ENCODE measurements at places on chromosomes 11 and 22.

GRCh38 chr11:130164221-130164570, 4.6 kb downstream of the ST14 start:
- DNase-seq, result no peak

- no peak for DNase-seq
Observed at GRCh38 chr22:48494968-48495750, 1332.5 kb downstream of the BRD1 start.

- no peak for DNase-seq
Observed at GRCh38 chr11:64556044-64556720, 34.8 kb upstream of the SLC22A12 start.

DNA sequence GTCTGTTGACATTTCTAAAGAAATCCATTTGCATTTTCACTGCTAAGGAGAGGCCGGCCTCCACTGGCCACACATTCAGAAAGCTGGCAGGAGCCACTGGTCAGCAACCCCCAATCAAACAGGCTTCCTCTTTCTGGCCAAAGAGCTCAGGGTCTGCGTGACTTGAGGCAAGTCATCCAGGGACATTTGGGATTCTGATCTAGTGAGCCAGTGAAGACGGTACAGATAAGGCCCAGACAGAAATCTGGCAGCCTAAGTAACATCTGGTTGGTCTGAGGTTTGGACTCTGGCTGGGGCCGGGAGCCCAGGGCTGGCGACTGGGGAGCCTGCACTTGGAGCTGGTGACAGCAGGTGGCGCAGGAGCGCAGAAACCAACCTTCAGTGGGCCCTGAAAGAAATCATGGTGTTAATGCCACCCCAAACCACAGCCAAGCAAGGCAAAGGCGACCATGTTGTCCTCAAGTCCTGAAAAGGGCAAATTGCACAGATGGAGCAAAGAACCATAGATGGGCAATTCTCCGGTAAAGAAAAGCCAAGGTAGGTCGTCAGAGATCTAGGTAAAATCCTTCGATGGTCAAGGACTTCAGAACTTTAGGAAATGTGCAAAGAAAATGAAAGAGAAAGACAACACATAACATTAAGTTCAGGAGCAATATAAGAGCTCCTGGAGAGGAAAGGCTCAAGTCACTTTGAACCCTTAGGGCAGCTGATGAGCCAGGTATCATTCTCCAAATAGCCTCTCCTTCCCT, 99.4 kb upstream of the BLID start:
- DNase-seq, result peak; percentile 35

DNA sequence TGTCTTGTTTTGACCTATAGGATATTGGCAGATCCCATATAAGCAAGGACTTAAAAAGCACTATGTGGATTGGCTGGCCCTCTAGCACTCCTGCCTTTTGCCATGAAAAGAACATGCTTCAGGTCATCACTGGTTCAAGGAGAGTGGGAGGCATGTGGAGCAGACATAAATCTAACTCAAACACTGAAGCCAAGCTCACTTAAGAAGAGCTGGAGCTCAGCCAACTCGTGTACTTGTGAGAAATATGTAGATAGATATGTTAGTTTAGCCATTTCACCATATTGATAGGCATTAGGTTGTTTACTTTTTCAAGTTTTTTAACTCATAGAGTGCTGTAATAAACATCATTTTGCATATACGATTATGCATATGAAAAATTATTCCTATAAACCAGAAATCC, 19.9 kb upstream of the BBOX1 start:
- no peak for DNase-seq

DNA sequence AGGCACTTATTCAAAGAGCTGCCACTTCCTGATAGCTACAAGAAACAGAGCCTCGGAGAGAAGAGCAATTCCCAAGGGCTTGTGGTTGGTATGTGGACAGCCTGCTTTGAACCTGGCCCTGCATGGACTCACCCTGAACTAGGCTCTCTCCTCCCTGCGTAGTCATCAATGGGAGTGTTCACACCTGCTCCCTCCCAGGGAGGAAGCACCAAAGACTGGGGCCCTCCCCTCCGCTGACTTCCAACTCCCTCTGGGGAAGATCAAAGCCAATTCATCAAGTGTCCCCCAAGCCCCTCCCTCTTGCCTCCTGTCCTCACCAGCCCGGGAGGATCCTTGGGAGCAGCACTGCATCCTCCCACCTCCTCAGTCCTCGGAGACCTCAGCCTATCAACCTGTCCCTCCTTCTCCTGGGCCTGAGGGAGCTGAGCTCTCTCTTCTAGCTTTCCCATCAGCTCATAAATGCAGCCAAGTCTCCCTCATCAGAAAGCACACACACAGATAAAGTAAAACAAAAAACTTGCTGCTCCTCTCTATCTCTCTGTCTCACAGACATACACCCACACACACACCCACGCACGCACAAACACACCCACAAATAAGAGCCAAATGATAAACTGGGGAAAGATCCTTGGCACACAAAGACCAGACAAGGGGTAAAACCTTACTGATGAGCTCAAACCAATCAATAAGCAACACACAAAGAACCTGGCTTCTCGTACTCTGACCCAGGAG, 3.3 kb downstream of the A4GALT start:
- DNase-seq, result no peak

DNA sequence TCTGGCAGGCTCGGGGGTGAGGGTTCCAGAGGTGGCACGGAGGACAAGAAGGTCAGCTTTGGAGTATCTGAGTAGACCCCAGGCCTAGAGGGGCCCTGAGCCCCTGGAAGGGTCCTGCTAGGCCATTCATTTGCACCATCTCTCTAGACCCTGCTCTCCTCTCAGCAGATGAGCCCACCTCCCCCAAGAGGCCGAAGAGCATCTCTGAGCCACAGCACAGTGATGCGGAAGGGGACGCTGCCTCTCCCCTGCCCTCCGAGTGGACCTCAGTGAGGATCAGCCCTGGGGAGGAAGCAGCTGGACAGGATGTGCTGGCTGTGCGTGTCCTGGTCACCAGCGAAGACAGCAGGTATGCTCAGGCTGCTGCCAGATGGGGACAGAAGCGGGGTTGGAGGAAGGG, 101.6 kb upstream of the PARVA start:
- DNase-seq, result no peak

DNA sequence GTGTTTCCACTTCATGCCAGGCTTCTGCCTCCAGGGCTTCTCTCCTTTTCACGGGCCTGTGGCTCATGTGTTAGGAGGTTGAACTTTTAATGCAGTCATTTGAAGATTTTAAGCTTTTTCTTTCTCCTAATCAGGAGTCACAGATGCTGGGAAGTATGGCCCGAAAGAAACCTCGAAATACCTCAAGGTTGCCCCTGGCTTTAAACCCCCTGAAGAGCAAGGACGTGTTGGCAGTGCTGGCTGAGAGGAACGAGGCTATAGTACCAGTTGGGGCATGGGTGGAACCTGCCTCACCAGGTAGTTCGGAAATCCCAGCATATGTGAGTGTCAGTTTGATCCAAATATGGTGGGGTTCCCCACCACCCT, 571 bp downstream of the CCDC15 start:
- DNase-seq, result no peak

- DNase-seq, result no peak
Observed at GRCh38 chr22:37547251-37547741, 13.0 kb upstream of the CDC42EP1 start.

DNA sequence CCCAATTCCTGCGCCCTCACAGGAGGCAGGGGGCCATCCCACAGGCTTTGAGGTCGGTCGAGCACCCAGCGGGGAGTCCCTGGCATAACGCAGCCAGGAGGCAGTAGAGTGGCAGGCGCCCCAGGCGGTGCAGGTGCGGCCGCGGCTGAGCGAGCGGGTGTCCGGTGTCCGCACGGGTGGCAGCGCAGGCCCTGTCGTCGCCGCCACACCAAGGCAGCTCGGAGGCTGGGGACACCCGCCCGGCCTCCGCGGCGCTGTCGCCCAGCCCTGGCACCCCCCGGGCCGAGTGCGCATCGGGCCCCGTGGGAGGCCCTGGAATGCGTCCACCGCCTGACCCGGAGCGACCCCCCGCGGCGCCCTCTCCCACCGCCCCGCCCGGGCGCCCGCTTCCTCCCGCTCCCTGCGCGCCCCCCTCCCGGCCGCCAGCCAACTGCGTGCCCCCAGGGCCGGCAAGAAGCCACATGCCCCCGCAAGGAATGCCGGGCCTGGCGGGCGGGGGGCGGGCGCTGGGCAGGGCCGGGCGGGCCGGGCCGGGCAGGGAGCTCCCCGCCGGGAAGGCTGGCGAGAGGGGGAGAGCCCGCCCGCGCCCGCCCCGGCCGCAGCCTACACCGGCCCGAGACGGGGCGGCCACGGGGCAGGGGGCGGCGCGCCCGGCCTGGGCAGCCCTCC, 33.9 kb downstream of the PRDM11 start:
- no peak for DNase-seq

GRCh38 chr11:104649002-104649401, 249.3 kb downstream of the CASP12 start:
- DNase-seq, result no peak

GRCh38 chr11:72391638-72392423, 42.5 kb downstream of the CLPB start:
- DNase-seq, result no peak

DNA sequence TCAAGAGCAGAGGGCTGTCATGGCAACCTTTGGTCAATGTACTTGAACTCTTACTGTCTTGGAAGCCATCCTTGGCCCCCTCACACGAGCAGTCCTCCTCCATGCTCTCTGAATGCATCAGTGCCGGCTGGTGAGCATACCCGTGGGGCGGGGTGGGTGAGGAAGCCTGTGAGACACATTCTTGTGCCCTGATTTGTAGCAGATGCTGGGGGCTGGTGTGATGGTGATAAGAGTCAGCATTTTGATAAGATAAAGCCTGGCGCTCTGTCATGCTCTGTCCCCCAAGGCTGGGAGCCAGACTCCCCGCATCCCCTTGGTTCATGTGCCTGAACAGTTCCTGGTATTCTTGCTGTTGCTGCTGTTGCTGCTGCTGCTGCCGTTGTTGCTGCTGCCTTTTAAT, 20.5 kb upstream of the APOA1 start:
- DNase-seq, result no peak

DNA sequence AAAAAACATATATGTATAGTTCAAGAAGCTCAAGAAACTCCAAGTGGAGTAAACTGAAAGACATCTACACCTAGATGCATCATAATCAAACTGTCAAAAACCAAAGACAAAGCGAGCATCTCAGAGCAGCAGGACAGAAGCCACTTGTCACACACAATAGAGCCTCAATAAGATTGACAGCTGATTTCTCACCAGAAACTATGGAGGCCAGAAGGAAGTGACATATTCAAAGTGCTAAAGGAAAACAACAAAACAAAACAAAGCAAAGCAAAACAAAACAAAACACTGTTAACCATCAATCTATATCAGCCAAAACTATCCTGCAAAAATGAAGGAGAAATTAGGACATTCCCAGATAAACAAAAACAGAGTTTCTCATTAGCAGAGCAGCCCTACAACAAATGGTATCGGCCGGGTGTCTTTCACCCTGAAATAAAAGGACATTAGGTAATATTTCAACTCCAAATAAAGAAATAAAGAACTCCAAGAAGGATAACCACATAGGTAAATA, 65.8 kb upstream of the SEPTIN5 start:
- no peak for DNase-seq

- no peak for DNase-seq
Observed at GRCh38 chr11:43269254-43269918, 42.4 kb upstream of the API5 start.

- DNase-seq, result no peak
Observed at GRCh38 chr11:11534981-11535380, 86.8 kb downstream of the GALNT18 start.

DNA sequence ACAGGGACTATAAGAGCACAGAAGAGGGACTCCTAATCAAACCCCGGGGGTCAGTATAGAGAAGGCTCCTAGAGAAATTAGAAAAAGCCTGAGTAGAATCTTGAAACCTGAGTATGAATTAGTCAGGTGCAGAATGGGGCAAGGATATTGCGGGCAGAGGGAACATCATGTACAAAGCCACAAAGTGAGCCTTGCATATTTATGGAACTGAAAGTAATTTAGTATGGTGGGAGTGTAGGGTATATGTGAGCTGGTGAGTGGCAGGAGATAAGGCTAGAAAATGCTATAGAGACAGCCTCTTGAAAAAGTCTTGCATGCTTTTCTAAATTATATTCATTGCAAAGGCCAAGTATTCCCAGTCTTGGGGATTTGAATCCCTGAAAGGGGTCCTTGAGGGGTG, 93.7 kb downstream of the STIM1 start:
- peak; percentile 15 for DNase-seq

DNA sequence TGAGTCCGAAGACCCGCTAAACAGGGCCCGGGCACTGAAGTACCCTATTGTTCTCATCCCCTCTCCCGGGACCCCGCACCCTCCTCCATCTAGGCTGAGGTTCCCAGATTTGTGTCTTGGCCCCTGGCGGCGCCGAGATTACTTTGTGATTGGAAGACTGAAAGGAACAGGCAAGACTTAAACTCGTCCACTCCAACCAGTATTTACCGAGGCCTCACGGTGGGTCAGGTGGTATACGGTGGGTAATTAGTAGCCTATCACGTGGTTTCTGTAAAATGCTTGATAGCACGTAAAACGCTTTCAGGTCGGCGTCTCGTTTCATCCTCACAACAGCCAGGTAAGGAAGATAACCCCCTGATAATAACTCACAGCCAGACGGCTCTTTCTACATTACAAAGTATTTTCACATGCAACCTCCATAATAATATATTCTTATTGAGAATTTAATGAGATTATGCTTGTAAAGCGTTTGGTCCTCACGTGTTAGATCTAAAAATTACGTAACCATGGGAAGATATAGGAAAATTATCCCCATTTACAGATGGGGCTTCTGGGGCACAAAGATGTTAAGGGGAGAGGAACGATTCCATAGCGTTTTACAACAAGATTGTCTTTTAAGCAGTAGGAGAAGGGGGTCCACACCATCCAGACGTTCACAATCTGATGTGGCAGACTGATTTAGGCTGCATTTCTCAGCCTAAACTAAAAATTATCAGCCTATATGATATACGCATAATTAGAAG, 642 bp upstream of the PIK3C2A start:
- no peak for DNase-seq

GRCh38 chr22:30541961-30542810, 4.4 kb downstream of the SEC14L6 start:
- no peak for DNase-seq

DNA sequence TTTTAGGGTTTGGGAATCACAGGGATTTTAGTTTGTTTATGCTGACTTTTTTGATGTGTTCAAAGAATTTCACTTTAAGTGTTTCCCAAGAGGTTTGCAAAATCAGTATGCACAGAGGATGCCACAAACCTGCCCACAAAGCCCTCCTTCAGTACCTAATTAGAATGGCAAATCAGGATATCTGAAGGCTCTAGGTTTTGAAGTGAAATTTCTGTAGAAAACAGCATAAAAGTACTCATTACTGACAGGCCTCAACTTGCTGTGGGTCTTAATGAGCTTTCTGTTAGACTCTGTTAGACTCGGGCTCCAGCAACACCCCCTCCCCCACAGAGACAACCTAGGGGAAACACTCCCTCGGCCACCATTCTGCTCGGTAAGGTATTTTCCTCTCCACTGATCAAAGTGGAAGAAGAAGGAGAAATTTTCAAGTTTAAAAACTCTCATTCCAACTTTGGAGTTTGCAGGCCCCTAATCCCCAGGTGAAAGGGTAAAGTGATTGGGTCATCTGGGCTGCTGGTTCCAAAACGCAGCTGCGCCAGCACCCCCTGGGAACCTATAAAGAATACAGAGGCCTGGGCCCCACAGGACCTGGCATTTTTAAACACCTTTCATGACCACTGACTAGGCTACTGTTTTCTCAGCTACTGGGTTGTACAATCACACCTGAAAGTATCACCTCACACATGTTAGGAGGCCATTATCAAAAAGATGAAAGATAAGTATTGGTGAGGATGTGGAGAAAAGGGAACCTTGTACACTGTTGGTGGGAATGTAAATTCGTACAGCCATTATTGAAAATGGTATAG, 67.5 kb downstream of the PLEKHA7 start:
- no peak for DNase-seq

GRCh38 chr11:122645847-122646246, 9.7 kb upstream of the UBASH3B start:
- no peak for DNase-seq

Measured in GM12892 (cell line).